ENCODE measurements at places on chromosomes 4 and X.

- DNase-seq = no peak
Measured at GRCh38 chr4:124514588-124514987, 197.9 kb downstream of the ANKRD50 start.

GRCh38 chr4:103098341-103098740, 1.3 kb downstream of the BDH2 start:
- DNase-seq = no peak

- DNase-seq = no peak
Measured at GRCh38 chrX:12702509-12703091, 88.6 kb upstream of the PRPS2 start.

- DNase-seq = no peak
Measured at GRCh38 chrX:68086709-68087108, 346.6 kb downstream of the OPHN1 start.

- no peak for DNase-seq
Measured at GRCh38 chrX:149851864-149852263, 29.1 kb upstream of the MAGEA8 start.

DNA sequence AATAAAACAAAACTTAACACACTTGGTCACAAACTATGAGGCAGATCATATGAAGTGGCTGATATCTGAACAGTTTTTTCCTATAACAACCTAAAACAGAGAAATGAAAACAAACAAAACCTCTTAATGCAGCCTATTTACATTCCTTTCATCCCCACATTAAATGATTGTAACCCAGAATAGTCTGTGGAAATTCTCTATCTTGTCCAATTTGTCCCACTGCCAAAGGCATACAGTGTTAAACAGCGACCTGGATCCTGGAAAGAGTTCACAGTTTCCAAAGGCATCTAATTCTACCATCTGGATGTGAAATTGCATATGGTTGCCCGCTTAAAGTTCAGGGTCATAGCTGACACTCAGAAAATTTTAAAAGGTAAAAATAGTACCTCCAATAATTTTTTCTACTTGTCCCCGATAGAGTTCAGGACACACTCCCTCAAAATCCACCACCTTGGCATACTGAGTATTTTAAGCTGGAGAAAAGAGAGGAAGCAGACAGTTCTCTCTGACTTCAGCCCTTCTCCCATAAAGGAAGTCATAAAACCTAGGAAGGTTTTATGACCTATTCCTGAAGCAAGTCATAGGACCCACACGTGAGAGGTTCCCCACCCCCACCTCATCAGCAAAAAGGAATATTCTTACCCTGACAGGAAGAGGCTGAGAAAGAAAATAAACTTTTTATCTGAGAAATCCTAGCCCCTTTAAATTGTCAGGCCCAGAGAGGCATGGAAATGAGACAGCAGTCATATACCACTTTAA, 270.2 kb downstream of the PAPSS1 start:
- DNase-seq = no peak

GRCh38 chr4:48910511-48910910, 3.9 kb upstream of the OCIAD2 start:
- DNase-seq = no peak

- peak; percentile 52 for DNase-seq
Measured at GRCh38 chrX:48911412-48912182, at the start of gene SLC35A2. TSS of gene SLC35A2 (minus strand) at chrX:48911646. CDS start at chrX:48911636, 10 bp downstream.

- no peak for DNase-seq
Measured at GRCh38 chrX:55169782-55170181, 50.4 kb upstream of the PAGE5 start.

DNA sequence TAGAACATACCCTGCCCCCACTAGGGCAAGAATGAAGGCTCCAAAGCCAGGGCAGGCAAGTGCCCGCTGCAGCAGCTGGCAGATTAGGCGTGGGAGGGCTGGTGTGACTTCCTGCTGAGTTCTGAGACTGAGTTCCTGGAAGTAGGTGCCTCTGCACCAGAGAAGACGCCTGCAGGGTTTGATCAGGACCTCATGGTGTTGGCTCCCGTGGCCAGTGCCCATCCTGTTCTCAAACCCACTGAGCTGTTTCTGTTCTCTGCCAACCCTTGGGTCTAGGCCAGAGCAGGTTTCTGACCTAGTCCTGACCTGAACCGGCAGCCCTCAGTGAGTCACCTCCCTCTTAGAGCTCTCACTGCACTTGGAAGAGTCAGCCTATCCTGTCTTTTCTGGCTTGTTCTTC, 220.7 kb downstream of the HS6ST2 start:
- DNase-seq = no peak

- DNase-seq = no peak
Measured at GRCh38 chr4:145523117-145523516, 41.5 kb downstream of the SMAD1 start.

- no peak for DNase-seq
Measured at GRCh38 chrX:97155816-97156215, 272.1 kb downstream of the RPA4 start.

DNA sequence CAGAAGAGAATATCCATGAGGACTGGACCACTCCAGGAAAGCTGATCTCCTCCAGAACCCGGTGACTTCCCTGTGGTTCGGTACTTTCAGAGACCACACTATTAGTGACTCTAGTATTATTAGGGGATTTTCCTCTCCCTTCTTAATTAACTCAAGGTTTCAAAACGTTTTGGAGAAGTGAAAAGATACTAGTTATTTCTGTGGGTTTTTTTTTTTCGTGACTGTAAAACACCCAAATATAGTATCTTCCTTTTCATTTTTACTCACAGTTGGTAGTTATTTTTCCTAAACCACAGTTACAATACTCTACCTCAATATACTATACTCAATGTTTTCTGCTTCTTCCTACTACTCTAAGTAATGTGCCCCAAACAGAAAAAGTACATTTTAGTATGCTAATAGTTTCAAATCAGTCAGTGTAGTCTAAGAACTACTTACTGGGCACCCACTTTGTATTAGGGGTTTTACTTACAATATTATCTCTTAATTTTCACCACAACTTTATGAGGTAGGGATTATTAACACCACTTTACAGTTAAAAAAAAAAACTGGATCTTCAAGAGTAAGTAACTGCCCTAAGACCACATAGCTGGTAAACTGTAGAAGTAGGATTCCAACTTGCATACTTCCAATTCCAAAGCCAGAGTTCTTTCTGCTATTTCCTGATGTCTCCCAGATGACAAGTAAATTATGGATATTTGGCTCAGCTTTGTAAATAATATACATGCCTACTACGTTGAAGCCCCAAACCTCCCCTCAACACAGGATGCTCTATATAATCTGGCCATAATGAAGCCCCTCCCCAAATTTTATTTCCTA, 45.0 kb downstream of the SLC9A7 start:
- DNase-seq = no peak

GRCh38 chr4:58048491-58048890, 938.3 kb upstream of the IGFBP7 start:
- DNase-seq = no peak

DNA sequence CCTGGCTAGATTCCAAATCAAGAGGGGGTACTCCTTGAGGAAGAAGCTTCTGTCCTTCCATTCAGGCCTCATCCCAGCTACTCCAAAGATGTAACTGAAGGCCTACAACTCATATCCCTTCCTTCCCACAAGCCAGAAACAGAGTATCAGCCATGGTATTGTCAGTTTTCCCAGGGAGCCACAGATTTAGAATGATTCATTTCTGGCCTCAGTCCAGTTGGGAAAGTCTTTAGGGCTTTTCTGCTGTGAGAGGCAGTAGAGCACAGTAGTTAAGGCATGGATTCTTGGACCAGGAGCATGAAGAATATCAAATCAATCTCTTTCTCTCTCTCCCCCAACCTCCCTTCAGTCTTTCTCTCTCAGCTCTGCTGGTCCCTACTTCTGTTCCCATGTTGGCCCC, 505.0 kb downstream of the BCOR start:
- DNase-seq = no peak

DNA sequence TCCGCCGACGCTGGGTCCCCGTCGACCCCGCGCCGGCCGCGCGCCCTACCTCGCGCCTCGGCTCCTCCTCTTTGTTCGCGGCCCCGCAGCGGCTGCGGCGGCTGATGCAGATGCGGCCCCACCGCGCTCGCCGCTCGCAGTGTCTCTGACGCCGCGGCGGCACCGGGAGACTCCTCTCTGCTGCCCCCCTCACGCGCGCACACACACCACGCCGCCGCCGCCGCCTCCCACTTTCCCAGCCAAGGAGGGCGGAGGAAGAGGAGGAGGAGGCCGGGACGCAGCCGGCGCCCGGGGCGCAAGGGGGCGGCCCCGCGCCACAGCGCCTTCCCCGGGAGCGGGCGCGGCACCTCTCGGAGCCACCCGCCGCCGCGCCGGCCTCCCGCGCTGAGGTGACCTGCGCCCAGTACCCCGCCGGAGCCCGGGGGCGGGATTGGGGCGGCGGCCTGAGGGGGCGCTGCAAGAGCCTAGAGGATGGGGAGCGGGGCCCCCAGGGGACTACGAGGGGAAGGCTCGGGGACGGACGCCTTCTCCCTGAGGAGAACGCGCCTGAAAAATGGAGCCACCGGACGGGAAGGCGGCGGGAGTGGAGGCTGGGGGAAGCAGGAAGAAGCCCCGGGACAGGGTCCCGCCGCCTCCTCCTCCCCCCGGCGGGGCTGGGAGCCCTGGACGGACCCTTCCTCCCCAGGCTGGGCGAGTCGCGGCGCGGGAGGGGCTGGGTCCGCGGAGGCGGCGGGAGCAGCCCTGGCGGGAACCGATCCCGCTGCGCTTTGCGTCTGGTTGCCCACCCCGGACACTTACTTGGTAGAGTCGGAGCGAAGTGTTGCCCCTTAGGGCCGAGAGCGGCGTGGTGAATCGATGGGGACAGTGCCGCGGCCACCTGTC, at the start of gene SH3RF1:
SH3RF1 (minus strand) TSS at position 147 of the 882 bp plus-strand sequence. CDS start 1,744 bp downstream, outside the sequence.
- peak; percentile 60 for DNase-seq

GRCh38 chrX:13029637-13029886, 14.9 kb downstream of the FAM9C start:
- no peak for DNase-seq

GRCh38 chr4:168584321-168584771, 87.5 kb downstream of the PALLD start:
- no peak for DNase-seq

DNA sequence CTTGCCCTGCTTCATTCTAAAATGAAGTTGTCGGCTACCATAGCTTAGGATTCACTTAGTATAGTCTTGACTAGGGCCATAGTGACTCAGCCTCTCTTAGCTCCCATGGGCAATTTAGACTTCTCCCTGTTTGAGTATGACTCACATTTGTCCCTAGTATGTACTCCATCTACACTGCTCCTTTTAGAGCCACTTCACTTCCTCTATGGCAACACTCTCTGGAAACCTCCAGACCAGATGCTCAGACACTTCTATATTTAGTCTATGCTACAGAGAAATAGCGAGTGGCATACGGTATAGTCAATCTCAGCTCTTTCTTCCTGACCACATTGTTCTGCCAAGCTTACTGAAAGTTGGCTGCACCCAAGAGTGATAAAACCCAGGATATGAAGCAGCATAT, 11.2 kb downstream of the MEPE start:
- DNase-seq = no peak

- DNase-seq = no peak
Measured at GRCh38 chr4:87387237-87387636, 3.8 kb downstream of the HSD17B11 start.

GRCh38 chr4:184940500-184940899, 77.8 kb upstream of the HELT start:
- no peak for DNase-seq

- DNase-seq = no peak
Measured at GRCh38 chrX:20204351-20204750, 62.4 kb downstream of the RPS6KA3 start.

DNA sequence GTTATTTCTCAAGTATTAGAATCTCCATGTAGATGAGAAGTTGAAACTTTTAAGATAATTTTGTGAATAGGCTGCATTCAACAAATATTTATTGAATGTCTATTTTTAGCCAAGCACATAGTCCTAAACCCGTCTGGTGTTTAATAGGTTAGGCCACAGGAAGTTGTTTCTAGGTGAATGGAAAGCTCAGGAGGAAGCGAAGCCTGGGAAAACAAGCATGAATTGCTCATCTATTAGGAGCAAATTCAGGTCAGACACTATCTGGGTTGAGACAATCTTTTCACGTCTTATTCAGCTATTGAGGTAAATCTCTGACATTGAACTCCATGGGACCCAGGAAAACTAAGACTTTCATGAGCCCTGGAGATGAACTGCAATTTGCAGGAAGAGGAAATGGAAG, 43.1 kb upstream of the FREM3 start:
- DNase-seq = no peak

GRCh38 chr4:20603671-20604313, 96.5 kb upstream of the PACRGL start:
- no peak for DNase-seq

DNA sequence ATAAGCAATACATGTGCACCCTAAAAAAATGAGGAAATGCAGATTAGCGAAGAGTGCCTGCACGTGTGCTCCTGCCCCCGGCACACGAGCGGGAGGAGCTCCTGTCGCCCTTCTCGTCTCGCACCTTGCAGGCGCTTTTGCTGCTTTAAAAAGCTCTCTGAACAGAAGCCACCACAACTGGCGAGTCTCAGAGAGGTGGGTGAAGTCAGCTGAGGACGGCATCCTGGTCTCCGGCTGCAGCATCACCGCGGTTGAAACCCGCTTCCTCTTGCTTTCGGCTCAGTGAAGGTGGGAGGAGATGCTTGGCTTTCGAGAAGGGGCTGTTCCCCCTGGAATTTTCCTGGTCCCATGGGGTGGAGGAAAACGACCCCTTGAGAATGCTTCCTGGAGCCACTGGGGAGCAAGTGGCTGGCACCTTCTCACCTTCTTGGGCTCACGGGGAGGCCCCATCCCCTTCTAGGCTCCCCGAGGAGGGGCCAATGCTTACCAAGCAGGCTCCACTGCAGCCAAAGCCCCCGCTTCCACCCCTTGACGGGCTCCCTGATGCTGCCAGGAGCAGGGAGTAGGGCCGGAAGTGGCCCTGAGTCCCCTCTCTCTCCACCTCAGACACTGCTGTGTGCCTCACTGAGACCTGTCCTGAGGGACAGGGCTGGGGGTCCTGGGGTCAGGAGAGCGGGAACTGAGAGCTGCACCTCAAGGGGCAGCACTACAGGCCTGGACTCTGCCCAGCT, 29.2 kb upstream of the MXD4 start:
- no peak for DNase-seq

DNA sequence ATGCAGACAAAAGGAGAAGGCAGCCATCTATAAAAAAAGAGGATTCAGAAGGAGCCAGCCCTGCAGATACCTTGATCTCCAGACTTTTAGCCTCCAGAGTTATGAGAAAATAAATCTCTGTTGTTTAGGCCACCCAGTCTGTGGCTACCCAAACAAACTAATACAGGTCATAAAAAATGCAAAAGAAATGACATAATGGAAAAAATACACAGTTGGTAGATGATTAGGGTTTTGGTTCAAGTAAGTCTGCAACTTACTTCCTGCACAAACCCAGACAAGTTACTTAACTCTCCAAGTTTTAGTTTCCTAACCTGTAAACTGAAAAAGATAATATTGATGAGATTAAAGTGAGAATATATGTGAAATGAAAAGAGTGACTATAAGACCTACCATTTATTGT, 11.3 kb downstream of the QDPR start:
- no peak for DNase-seq

DNA sequence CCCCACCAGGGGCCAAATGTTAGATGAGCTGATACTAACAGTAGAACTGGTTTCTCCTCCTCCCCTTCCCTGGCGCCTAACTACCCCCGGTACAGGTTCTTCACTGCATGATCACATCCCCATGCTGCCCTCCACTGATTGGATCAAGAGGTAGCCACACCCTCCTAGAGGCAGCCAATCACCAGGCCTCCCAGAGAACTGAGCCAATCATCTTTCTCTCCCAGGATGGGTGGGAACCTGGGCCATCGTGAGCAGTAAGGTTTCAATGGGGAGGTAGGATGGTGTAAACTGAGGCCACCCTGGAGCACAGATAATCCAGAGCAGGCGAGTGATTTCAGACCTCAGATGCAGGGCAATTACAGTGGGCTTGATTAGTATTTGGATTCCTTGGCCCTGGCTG, 64.2 kb downstream of the PPP2R2C start:
- no peak for DNase-seq

- no peak for DNase-seq
Measured at GRCh38 chrX:113790987-113791386, 792.9 kb upstream of the HTR2C start.

Measured in omental fat pad (tissue), 4 donors.